CD4-positive, alpha-beta T cell treated with Interleukin-10 for 1 hour (primary cell): ENCODE measurements at places on chromosomes 3 and 15.
A peak's percentile ranks its signal among the peaks of the same experiment; 100 is the strongest.

GRCh38 chr3:77362936-77363335 lies 323.0 kb downstream of the ROBO2 start:
- DNase-seq: no peak

DNA sequence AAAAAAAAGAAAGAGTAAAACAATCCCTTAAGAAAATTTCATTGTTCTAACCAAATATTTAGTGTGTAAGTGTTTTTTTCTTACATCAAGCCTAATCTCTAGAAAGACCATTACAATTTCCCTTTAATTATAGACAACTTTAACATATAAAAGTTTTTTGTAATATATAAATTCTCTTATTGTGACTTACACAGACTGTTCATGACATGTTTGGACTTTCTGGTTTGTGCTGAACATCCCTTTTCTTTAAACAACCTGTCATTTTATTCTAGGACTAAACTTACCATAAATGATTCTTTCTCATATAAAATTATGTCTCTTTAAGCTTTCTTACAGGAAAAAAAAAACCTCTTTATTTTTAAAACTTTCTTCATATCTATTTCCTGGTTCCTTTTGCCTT lies 13.0 kb upstream of the BTLA start:
- no peak for DNase-seq

DNA sequence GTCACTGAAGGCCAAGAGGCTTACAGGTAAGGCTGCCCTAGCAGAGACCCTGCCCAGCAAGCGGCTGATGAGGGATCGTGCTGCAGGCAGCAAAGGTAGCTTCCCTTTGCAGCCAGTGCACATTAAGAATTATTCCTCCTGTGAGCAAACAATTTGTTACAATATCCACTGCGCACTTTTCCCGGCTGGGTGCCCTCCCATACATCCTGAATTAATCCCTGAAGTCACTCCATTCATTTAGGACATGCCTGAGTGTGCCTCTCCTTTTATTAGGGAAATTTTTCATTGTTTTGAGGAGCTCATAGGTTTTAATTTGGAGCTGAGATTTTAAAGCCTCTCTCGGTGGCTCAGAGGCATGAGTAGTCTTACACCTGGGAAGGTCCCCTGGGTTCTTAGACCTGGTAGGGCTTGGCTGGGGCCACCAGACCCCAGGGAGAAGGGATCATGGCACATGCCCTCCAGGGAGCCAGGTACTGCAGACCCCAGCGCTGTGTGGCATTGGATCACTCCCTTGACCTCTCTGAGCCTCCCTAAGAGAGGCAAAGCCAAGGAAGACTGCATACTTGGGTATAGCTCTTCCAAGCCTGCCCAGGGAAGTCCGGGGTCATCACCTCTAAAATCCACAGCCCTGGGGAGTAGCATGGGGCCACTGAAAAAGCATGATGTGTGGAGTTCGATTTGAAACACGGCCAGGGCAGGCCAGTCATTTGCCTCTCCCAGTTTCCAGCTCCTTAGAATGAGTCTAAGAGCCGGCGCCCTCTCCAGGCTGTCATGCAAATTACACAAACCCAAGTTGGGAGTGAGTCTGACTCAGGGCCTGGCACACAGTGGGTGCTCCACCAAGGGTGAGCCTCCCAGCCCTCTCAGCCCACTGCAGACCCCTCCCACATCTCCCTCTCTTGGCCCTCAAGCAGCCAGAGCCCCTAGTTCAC lies 151.9 kb upstream of the LINGO1 start:
- DNase-seq: no peak

DNA sequence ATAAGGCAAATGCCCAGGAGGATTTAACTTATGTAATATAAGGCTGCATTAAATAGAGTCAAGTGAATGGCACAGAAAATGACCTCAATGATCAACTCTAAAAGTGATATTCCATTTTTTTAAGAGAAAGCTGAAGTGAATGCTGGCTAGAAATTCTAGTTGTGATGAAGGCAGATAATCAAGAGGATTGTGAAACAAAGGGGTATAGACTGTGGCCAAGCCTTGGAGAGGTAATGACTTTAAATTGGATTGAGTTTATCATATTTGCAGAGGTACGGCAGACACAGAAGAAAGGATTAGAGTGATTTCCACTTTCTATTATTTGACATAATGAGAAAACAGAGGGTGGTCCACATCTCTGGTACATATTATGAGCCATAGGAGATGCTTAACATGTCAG lies 269.2 kb downstream of the MECOM start:
- DNase-seq: no peak

DNA sequence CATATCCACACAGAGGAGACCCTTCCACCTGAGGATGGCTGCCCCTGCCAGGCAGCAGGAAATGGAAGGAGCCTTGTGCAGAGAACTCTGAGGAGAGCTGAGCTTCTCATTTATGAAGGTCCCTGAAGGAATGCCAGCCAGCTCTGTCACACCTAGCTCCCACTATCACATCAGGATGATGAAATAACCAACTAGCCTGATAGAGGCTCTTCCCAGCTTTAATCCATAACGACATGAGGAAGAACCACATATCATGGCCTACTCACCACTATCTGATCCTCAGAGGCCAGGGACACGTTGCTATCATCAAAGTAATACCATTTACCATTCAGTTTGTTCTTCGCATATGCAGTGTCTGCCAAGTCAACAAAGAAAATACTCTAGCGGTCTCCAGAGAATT lies 1.5 kb upstream of the C3orf62 start:
- no peak for DNase-seq

- DNase-seq: no peak
Measured at GRCh38 chr3:98504539-98504938, 7.1 kb downstream of the OR5K2 start.

DNA sequence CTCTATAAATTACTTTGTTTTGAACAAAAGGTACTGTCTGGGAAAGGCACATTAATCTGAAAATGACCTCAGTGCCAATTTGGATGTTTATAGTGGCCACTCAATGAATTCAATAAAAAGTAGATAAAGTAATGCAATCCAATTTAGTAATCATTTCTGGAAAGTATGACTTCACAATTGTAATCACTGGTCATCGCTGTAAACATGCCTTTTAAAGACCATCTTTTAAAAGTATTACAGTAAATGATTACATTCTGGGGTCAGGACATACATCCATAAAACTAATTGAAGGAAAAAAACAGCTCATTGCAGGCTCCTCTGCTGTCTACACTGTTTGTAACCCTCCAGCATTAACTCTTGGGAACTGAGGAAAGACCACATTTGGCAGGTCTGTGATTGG lies 43.2 kb downstream of the HRH1 start:
- no peak for DNase-seq

- DNase-seq: no peak
Measured at GRCh38 chr3:18190646-18191045, 234.5 kb downstream of the SATB1 start.

DNA sequence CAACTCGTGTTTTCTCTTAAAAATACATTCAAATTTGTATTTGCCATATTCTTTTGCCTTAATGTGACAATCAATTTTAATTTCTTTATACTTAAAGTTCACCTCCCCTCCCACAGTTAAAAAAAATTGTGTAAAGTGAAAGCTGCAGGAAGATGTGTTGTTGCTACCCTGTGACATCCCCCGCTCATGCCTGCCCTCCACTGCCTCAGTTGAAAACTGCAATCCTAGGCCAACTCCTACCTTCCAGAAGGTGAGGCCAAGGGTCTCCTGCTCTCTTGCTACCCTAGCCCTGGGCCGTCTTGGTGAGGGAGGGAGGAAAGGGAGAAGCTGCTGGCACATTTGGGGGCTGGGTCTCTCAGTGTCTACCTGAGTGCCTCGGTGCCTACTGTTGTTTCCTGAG lies 57.0 kb upstream of the CMTM7 start:
- peak; percentile 64 for DNase-seq
